Mesenteric fat pad (tissue), 1 donor: ENCODE measurements at places on chromosomes 7 and 10. TPM values are rescaled to one million over a fixed set of nuclear protein-coding genes. Genes with fewer than 3 reads are reported as not detected.
A peak's percentile ranks its signal among the peaks of the same experiment; 100 is the strongest.

The PTF1A gene
- not detected for total RNA-seq

DNA sequence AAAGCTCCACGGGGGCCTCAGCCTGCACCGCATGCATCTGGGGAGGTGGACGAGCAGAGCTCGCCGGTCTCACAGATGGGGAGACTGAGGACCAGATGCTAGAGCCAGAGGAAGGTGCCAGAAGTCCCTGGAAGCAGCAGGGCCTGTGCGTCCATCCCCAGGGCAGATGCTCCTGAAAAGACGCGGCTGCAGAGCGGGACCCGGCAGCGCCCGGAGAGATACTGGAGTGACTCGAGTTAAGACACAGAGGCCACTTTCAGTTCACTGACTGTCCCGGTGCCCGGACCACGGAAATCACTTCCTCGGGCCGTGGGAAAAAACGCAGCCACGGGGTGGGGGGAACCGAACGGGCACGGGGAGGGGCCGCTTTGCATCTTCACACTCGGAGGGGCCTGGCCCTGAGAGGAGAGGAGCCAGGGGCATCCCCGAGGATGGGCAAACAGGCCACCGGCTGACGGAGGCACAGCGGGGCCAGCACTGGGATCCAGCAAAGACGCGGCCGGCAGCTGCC, 85.4 kb downstream of the FOXL3 start:
- DNase-seq, result peak; percentile 87

DNA sequence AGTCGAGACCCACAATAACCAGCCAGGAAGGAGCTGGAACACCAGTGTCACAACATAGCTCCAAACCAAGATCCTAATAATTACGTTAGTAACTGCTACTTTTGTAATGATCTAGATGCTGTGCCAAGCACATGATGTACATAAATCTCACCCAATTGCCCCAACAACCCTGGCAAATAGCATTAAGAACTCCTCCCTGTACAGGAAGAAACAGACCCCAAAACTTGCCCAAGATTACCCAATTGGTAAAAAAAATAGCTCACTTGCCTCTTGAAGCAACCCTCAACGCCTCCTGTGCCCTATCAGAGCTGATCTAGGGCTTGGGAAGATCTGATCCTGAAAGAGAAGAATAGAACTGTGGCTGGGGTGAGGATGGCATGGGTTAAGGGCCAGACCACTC, 628.7 kb upstream of the AUTS2 start:
- no peak for DNase-seq

The MBL2 gene
- total RNA-seq, result not detected

The OR2A12 gene
- not detected for total RNA-seq

- no peak for DNase-seq
Measured at GRCh38 chr10:29248158-29248557, 40.7 kb upstream of the LYZL1 start.

GRCh38 chr7:36961097-36961496, 236.8 kb upstream of the AOAH start:
- no peak for DNase-seq

GRCh38 chr7:96675548-96675947, 34.1 kb downstream of the SEM1 start:
- no peak for DNase-seq

The PLEKHA8 gene
- total RNA-seq, result 13.7 TPM
